ENCODE measurements at places on chromosomes 4 and X.

DNA sequence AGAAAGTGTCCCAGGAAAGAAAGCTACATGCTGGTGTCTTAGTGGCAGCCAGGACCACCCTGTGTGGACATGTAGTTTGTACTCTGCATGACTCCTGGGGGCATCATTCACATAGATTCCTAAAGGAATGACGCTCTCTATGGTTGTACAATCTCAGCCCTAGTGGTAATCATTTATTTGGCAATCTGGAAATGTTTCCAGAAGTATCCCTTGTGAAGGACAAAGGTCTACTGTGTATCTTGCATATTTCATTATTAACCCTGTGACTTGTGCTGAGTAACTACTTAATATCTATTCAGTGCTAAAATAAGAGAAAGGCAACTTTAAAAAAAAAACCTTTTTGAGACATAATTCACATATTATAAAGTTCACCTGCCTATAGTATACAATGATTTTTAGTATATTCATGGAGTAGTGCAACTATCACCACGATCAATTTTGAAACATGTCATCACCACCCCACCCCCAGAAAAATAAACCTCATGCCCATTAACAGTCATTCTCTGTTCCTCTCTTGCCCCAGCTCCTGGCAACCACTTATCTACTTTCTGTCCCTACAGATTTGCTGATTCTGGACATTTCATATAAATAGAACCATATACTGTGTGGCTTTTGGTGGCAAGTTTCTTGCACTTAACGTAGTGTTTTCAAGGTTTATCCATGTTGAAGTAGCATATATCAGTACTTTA lies 51.7 kb downstream of the SHROOM3 start:
- DNase-seq = no peak

DNA sequence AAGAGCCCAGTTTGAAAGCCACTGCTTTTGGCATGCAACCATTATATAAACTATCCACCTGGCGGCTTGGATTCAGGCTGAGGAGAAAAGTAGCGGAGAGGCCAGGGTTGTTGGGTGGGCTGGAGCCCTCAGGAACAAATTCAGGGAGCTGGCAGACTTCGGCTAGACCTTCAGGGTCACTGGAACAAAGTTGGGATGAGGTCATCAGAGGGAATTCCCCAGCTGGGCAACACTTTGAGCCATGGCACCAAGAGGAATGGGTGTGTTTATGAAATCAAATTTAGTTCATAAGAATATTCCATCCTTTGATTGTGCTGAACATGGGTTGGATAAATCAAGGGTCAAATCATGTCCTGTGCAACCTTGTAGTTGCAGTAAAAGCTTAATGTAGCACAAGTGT lies 22.0 kb downstream of the MTMR1 start:
- DNase-seq = no peak

GRCh38 chr4:84750260-84750959 lies 167.5 kb downstream of the CDS1 start:
- DNase-seq = no peak

DNA sequence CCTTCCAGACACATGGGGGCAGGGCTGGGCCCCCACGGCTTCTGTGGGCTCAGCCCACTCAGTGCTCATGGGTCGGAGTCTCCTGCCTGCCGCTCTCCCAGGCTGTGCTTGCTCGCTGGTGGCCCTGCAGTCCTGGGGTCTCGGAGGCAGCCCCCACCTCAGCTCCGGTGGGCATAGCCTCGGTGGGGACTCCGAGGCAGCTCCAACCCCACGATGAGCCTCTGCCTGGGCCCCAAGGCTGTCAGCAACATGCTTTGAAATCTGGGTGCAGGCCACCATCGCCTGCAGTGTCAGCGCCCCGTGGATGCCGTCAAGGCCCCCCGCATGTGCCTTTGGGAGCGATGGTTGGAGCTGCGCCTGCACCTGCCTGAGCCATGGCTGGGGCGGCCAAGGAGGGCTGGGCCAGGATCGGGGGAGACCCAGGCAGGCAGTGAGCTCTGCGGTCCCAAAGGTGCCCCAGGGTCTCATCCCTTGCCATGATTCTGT lies 30.2 kb upstream of the SPON2 start:
- peak; percentile 67 for DNase-seq

GRCh38 chr4:23770011-23770410 lies 119.8 kb downstream of the PPARGC1A start:
- no peak for DNase-seq

DNA sequence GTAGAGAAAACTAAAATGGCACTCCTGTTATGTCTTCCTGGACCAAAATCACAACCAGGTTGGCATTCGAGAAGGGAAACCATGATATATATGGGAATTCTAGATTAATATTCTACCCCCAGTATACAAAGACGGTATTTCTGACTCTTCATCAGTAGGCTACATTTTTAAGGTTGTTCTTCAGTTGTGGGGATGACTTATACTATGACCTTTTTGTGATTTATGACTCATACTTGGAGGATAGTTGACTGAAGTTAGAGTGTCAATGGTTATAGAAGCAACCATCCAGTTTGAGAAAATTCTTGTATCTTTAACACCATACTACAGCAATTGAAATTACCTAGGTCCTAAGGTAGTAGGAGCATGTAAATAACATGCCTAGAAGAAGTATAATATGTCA lies 49.8 kb upstream of the CYSLTR1 start:
- DNase-seq = no peak

- DNase-seq = no peak
Measured at GRCh38 chrX:67328476-67328875, 215.3 kb upstream of the AR start.

- DNase-seq = no peak
Measured at GRCh38 chrX:132119821-132120515, 7.9 kb downstream of the FRMD7 start.

GRCh38 chr4:18111081-18111480 lies 89.5 kb upstream of the LCORL start:
- no peak for DNase-seq

GRCh38 chrX:82748906-82749505 lies 759.1 kb upstream of the POU3F4 start:
- DNase-seq = no peak

GRCh38 chr4:84237008-84237407 lies 262.1 kb downstream of the NKX6-1 start:
- DNase-seq = no peak

DNA sequence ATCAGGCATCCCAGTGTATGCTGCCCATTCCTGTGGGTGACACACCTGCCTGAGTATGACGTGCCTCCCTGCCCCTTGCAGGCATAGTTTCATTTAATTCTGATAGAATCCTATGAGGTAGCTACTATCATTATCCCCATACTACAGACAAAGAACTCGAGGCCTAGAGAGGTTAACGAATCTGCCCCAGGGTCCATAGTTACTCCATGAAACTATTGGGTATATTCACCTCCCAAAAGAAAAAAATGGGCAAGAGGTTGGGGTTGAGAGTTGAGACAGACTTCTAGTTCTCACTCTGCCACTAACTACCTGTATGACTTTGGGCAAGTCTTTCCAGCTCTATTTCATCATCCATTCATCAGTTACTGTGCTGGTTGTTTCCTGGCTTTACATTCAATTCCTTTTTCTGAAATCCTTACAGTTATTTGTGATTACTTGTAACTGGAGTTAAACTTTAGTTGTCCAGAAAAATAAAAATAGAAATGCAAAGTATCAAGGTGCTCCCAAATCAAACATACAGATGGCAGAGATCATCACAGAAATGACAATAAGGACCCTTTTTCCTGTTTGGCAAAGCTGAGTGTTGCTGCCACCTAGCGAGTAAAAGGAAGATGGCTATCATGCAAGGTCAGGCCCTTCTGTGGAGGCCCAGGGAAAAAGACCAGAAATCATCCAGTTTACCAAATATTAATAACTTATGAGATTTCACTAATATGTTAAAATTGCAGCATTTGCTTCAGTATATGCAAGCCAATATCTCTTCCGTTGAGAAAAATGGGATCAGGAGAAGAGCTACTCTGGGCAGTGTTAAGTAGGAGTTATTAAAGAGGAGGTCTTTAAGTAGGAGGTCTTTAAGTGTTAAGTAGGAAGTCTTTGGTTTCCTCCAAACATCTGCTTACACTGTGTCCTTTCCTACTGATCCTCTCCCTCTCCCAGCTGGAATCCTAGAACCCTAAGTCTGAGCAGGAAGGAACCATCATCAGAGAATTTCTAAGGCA lies 17.1 kb upstream of the MAP7D3 start:
- no peak for DNase-seq

DNA sequence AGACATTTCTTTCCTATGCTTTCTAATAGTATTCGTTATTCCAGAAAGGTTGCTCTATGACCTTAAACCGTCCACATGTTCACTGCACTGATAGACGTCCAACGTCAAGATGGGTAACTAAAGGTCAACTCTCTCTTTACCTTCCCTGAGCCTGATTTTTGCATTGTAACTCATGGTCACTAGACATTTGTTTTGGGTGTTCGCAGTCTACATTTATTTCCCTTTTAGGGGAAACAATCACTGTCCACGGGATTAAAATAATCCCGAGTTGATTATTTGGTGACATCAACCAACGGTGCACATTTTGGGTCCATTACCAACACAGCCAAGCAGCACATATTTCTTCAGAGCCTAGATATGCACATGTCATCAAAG lies 540 bp upstream of the HADH start:
- DNase-seq = no peak

DNA sequence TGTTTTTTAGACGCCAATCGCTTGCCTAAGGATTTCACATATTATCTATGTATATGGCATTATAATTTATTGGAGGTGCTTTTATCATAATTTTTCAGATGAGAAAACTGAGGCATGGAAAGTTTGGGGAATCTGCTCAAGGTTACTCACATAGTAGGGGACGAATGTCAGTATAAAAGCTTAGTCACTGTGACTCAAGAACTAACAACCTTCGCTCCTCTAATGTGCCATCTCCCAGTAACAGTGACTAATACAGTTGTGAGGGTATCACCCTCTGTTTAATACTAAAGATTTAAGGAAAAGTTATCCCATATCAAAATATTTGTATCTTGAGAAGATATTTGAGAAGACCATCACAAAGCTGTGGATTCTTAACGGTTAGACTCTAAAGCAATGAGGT lies 353.1 kb upstream of the SPOCK3 start:
- DNase-seq = no peak

GRCh38 chr4:23890369-23891063 lies 669 bp upstream of the PPARGC1A start:
- DNase-seq = no peak
